ENCODE measurements at places on chromosomes 5 and 9.
A peak's percentile ranks its signal among the peaks of the same experiment; 100 is the strongest.

DNA sequence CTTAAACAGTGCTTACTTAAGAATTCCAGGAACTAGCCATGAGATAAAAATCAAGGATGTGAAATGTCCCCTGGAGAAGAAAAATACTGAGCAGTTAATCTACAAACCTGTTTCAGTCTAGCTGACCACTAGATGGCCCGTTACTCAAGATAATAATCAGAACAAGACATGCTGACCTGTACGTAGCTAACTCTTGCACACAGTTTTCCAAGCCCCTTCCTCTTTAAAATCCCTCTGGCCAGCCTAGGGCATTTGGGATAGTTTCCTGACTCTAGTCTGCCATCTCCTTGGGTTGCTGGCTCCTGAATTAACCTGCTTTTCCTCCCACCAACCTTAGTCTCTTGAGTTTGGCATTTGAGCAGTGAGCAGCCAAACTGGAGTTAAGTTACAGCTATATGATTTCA, 59.2 kb upstream of the TRAF1 start:
- peak; percentile 48 for DNase-seq

DNA sequence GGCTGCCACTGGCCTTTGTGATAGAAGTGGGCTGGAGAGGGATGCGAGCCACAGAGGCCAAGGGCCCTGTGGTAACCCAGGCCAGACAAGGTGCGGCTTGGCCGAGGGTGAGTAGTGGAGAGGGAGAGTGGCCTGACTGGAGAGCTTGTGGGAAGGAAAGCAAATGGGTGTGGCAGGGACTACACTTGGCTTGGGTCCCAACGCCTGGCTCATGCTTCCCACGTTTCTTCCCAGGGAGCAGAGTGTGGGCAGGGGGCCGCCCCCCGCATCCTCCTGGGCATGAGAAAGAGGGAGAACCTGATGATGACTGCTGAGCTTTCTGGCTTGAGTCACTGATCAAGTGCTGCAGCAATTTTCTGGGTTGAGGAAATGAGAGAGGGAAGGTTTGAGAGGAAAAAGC, 95.7 kb downstream of the ANKH start:
- no peak for DNase-seq

DNA sequence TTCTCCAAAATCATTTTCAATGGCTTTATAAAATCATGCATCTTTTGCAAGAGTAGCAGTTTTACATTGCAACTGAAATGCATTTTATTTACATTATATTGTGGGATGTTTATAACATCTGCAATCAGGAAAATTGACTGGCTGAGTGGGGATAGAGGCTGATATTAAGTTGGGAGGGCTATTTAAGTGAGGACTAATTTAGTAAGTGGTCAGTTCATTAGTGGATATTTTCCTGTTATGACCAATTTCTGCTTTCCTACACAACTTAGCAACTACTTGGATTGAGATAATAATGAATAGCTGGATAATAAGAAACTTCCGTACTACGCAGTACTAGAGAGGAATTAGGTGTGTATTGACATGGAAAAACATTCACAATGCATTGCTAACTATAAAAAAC, 92.9 kb upstream of the SSBP2 start:
- DNase-seq: no peak

DNA sequence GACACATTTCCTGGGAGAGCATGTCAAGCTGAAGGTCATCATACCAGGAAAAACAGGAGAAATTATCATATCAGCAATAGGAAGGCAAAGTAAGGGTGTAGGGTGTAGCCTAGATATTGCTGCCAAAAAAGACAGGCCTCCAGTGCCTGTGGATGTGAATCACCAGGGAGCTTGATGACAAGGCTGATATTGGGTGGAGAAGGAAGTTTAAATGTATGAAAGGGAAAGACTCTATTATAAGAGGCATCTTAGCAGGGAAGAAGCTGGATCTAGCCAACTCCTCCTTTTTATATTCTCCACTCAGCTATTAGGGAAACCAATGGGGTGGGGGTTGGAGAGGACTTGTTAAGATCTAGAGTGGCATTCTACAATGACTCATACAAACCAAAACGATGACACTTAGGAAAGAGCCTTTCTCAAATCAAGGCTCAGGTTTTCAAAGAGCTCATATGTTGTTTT, 13.4 kb upstream of the TXNDC8 start:
- DNase-seq: no peak

DNA sequence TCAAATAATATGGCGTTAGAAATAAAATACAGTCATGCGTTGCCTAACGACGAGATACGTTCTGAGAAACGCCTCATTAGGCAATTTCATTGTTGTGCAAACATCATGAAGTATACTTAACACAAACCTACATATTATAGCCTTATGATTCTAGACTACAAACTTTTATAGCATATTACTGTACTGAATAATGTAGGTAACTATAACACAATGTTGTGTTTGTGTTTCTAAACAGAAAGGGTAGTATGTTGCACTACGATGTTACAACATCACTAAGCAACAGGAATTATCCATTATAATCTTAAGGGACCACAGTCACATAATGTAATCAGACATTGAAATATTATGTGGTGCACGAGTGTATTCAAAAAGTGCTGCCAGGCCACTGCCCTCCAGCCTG, 3.0 kb upstream of the SMC2 start:
- no peak for DNase-seq

DNA sequence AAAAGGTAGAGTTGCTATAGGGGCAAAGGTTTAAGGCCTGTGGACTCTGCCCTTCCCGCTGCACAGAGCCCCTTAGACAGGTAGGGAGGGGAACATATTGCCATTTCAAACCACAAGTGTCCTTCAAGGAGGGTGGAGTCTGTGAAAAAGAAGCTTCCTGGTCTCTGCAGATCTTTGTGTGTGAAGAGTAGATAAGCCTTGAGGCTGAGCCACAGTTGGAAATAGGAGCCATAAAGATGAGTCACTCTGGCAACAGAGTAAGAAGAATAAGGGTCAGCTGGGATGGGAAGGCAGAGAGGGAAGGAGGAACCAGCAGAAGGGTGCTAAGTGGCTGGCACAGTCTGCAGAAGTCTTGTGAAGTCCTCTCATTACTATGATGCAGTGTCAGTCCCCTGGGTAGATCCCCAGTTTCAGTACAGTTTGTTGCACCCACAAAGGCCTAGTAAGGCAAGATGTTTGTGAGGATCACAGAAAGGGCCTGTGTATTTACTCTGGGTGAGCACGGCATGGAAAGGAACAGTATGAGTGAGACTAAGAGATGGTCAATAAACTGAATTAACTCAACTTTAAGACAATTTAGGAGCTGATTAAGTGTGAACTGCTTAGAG, 18.1 kb downstream of the GRXCR2 start:
- DNase-seq: no peak

DNA sequence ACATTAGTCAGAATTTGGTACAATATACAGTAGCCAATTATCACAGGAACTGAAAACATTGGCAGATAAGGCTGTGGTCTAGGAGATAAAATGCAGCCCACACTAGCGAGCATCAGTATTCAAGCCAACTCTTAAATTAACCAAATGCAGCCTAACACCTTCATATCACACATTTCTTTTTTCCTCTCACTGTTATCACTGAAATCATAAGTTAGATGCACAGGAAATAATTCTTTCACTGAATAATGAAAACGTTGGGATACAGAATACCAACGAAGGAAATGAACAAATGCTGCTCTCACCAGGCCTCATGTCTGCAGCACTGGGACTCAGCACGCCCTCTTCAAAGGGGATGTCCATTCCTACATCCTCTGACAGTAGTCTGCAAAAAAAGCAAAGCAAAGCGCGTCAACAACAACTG, 109.1 kb upstream of the PCA3 start:
- no peak for DNase-seq

DNA sequence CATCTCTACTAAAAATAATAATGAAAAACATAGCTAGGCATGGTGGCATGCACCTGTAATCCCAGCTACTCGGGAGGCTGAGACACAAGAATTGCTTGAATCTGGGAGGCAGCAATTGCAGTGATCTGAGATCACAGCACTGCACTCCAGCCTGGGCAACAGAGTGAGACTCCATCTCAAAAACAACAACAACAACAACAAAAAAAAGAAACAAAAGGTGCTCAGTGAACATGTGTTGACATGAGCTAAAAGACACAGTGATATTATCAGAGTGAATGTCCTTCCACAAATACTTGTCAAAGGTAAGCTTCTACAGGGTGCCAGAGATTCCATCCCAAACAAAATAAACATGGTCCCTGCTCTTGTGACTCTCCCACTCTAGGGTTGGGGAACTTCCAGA, 75.2 kb upstream of the LMX1B start:
- DNase-seq: no peak

DNA sequence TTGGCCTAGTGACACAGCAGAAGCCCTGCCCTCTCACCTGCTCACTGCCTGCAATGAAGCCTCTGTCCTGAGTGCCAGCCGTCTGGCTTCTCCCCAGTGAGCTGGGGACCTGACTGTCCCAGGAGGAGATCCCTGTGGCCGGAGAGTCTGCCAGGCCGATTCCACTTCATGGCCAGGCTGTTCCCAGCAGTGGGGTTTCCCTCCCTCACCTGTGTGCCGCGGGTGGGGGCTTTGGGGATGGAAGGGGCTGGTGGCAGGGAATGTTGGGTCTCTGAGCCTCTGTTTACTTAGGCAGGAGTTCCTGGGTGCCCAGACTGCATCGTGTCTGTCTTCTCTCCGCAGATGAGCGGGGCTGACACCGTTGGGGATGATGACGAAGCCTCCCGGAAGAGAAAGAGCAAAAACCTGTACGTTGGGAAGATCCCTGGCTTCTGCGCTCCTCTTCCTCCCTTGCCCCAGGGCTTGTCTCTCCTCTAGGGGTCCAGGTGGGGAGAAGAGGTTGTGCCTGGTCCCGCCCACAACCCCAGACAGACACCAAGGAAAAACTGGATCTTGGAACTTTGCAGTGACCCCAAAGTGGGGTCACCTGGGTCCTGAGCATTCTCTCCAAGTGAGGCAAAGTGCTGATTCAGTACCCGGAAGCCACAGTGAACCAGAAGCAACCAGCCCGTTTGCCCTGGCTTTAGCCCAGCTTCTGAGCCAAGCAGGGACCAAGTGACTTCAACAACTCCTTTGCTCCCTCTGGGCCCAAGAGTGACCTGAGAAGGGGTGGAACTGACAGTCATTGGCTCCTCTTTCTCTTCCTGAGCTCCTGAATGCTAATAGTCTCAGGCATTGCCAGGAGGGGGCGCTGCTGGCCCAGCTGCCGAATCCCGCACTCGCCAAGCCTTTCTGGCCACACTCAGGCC, 127.7 kb downstream of the RGS3 start:
- DNase-seq: peak; percentile 77

DNA sequence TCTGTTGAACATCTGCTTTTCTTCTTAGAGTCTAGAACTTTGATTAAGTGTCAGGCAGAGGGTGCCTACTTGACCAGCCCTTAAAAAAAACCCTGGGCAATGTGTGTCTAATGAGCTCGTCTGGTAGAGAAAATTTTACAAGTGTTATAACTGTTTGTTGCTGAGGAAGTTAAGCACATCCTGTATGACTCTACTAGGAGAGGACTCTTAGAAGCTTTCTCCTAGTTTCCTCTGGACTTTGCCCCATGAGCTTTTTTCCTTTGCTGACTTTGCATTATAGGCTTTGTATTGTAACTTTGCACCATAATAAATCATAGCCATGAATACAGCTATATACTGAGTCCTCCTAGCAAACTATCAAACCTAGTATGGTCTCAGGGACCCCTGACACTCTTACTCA, 39.4 kb downstream of the GNG10 start:
- DNase-seq: no peak

DNA sequence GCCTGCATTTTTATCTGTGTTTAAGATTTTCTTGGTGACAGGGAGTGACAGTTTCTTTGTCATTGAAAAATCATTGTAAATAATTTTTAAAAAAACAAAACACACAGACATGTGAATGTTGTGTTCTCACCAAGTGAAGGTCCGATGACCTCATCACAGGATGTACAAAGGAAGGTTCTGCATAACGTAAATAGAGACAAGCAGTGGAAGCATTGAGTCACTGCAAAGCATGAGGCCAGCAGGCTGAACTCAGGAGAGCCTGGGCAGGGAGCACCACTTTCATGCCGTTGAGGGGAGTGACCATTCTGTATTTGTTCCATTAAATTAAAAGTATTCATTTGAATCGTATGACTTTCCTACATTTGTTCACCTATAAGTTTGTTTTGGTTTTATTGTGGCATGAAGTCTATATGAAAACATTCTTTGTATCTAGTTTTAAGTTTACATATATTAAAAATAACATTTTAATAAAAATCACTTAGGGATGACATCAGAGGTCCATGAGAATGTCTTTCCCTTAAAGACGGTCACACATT, 70.4 kb upstream of the TLE1 start:
- no peak for DNase-seq

Data from GM10248 (cell line).